Foreskin keratinocyte (primary cell): ENCODE measurements at places on chromosomes 13 and 19. TPM values are rescaled to one million over a fixed set of nuclear protein-coding genes. Genes with fewer than 3 reads are reported as not detected.

The STARD13 gene
- 2.3 and 3.5 TPM in 2 replicates for polyA plus RNA-seq

The STK24 gene
- 93.2 and 103 TPM in 2 replicates for polyA plus RNA-seq

The FGF21 gene
- not detected in 2 replicates for polyA plus RNA-seq

The SULT2B1 gene
- polyA plus RNA-seq: 1.6 and 2.4 TPM in 2 replicates

The PRODH2 gene
- polyA plus RNA-seq: not detected in 2 replicates

The ZNF175 gene
- 0.88 and 0.90 TPM in 2 replicates for polyA plus RNA-seq

The ZNF580 gene
- 20.4 and 23.2 TPM in 2 replicates for polyA plus RNA-seq

The NAPSA gene
- polyA plus RNA-seq: 0.62 and 0.82 TPM in 2 replicates

The C1QTNF9 gene
- polyA plus RNA-seq: not detected in 2 replicates

The IGFL4 gene
- not detected in 2 replicates for polyA plus RNA-seq

The SPACA6 gene
- polyA plus RNA-seq: 4.6 and 6.5 TPM in 2 replicates
